Ovary (tissue), 10 donors: ENCODE measurements at places on chromosomes 1 and 21. TPM values are rescaled to one million over a fixed set of nuclear protein-coding genes. Genes with fewer than 3 reads are reported as not detected.

- no peaks in the 10 kb centered on the region for H3K36me3 ChIP-seq
- H3K4me3 ChIP-seq, result no peak overlapping the region
- no peaks in the 10 kb centered on the region for H3K27me3 ChIP-seq
- no peak for DNase-seq
- no peaks in the 10 kb centered on the region for H3K4me1 ChIP-seq
Measured at GRCh38 chr1:221011145-221011544, 131.9 kb downstream of the HLX start.

CFAP141 gene
- total RNA-seq, result 2.4 TPM

- no peak for DNase-seq
- H3K36me3 ChIP-seq, result no peaks in the 10 kb centered on the region
- H3K4me1 ChIP-seq, result peaks cover 5% of the 10 kb centered on the region
- H3K27ac ChIP-seq, result peak overlapping the region; percentile 74
- H3K27me3 ChIP-seq, result no peaks in the 10 kb centered on the region
- peak overlapping the region; percentile 72 for H3K4me3 ChIP-seq
Measured at GRCh38 chr1:228109962-228110488, 926 bp upstream of the MRPL55 start.

GRCh38 chr1:163414778-163415177 lies 93.0 kb downstream of the NUF2 start:
- H3K4me3 ChIP-seq, result no peak overlapping the region
- no peaks in the 10 kb centered on the region for H3K4me1 ChIP-seq
- DNase-seq, result no peak
- H3K36me3 ChIP-seq, result no peaks in the 10 kb centered on the region

DNA sequence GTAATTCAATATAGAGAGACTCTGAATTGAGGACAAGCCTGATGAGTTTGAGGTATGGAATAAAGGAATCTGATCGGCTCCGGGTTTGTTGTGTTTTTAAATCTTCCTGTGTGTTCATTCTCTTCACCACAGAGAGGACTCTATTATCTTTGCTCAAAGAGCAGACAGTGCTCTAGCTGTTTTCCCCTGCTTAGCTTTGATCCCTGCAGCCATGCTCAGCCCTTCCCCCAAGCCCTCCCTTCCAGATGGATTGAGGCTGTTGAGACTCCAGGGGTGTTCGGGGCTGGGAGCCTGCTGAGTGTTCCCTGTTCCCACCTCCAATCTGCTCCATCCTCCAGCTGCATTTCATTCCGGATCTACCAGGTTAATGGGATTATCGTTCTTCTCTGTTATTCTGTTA lies 74.2 kb upstream of the CXADR start:
- peaks cover 2% of the 10 kb centered on the region for H3K4me1 ChIP-seq
- no peaks in the 10 kb centered on the region for H3K27me3 ChIP-seq
- no peak overlapping the region for H3K27ac ChIP-seq
- H3K4me3 ChIP-seq, result no peak overlapping the region
- no peaks in the 10 kb centered on the region for H3K36me3 ChIP-seq
- DNase-seq, result no peak

GRCh38 chr1:3066826-3067225 lies 2.2 kb upstream of the PRDM16 start:
- peaks cover 8% of the 10 kb centered on the region for H3K27me3 ChIP-seq
- peaks cover 11% of the 10 kb centered on the region for H3K4me1 ChIP-seq
- H3K27ac ChIP-seq, result no peak overlapping the region
- H3K36me3 ChIP-seq, result no peaks in the 10 kb centered on the region
- peak; percentile 26 for DNase-seq

GRCh38 chr1:162672622-162673260 lies 40.5 kb downstream of the DDR2 start:
- H3K4me1 ChIP-seq, result peaks cover 25% of the 10 kb centered on the region
- DNase-seq, result no peak
- H3K4me3 ChIP-seq, result no peak overlapping the region
- H3K27me3 ChIP-seq, result no peaks in the 10 kb centered on the region
- no peaks in the 10 kb centered on the region for H3K36me3 ChIP-seq

GRCh38 chr1:217917281-217917887 lies 286.2 kb downstream of the SPATA17 start:
- H3K36me3 ChIP-seq, result no peaks in the 10 kb centered on the region
- no peaks in the 10 kb centered on the region for H3K27me3 ChIP-seq
- H3K4me1 ChIP-seq, result no peaks in the 10 kb centered on the region
- no peak overlapping the region for H3K4me3 ChIP-seq
- no peak overlapping the region for H3K27ac ChIP-seq

DNA sequence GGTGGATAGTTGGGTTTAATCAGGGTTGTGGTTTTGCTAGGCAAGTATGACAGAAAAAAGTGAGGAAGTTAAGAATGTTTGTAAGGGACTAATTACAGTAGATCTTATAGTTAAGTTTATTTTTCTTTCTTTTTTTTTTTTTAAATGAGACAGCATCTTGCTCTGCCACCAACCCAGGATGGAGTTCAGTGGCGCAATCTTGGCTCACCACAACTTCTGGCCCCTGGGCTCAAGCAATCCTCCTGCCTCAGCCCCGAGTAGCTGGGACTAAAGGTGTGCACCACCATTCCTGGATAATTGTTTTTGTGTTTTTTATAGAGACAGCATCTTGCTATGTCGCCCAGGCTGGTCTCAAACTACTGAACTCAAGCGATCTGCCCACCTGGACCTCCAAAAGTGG lies 41.7 kb downstream of the EYA3 start:
- H3K36me3 ChIP-seq, result no peaks in the 10 kb centered on the region
- no peaks in the 10 kb centered on the region for H3K27me3 ChIP-seq
- H3K27ac ChIP-seq, result no peak overlapping the region
- no peak for DNase-seq
- no peak overlapping the region for H3K4me3 ChIP-seq

GRCh38 chr21:42291003-42291750 lies 24.0 kb downstream of the TFF3 start:
- H3K27me3 ChIP-seq, result no peaks in the 10 kb centered on the region
- no peak overlapping the region for H3K4me3 ChIP-seq
- no peak overlapping the region for H3K27ac ChIP-seq
- no peaks in the 10 kb centered on the region for H3K4me1 ChIP-seq

- H3K4me1 ChIP-seq, result peaks cover 4% of the 10 kb centered on the region
- H3K36me3 ChIP-seq, result no peaks in the 10 kb centered on the region
- H3K4me3 ChIP-seq, result peak overlapping the region; percentile 4
- H3K27ac ChIP-seq, result peak overlapping the region; percentile 24
- no peak for DNase-seq
- no peaks in the 10 kb centered on the region for H3K27me3 ChIP-seq
Measured at GRCh38 chr1:239897458-239897857, 194.2 kb upstream of the FMN2 start.

- peaks cover 8% of the 10 kb centered on the region for H3K4me1 ChIP-seq
- H3K27ac ChIP-seq, result no peak overlapping the region
- no peak for DNase-seq
Measured at GRCh38 chr1:55814967-55815366, 599.8 kb upstream of the USP24 start.

LYPLAL1 gene
- total RNA-seq, result 25.3 TPM

CLCA4 gene
- not detected for total RNA-seq

GRCh38 chr1:113616156-113616555 lies 143.1 kb downstream of the PHTF1 start:
- no peaks in the 10 kb centered on the region for H3K36me3 ChIP-seq
- H3K27me3 ChIP-seq, result no peaks in the 10 kb centered on the region
- no peaks in the 10 kb centered on the region for H3K4me1 ChIP-seq
- no peak overlapping the region for H3K27ac ChIP-seq
